ENCODE measurements at places on chromosomes 3 and 15. TPM values are rescaled to one million over a fixed set of nuclear protein-coding genes. Genes with fewer than 3 reads are reported as not detected.

- no peak for DNase-seq
- no peak overlapping the region for H3K4me3 ChIP-seq
- H3K27me3 ChIP-seq, result no peaks in the 10 kb centered on the region
These were observed 60.9 kb downstream of the STRIT1 start for GRCh38 chr3:155232605-155233004.

The MINAR1 gene
- total RNA-seq, result 1.9 TPM

DNA sequence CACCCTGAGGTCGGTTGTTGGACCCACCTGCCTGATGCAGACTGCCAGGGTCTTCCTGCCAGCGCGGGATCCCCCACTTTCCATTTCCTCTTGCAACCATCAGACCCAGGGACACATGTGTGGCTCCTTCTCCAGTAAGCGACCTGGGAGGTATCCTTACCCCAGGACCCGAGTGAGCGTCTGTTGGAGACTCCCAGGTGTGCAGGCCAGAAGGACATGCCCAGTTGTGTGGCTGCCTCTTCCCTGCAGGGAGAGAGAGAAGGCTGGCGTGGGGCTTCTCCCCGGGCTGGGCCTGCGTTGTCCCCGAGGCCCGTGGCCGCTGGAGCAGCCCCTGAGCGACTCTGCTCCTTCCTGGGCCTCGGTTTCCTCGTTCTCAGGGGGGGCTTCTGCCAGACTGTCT is 56.8 kb downstream of the APBA2 start:
- H3K36me3 ChIP-seq, result peaks cover 30% of the 10 kb centered on the region
- no peak overlapping the region for H3K4me3 ChIP-seq
- no peak overlapping the region for H3K27ac ChIP-seq

DNA sequence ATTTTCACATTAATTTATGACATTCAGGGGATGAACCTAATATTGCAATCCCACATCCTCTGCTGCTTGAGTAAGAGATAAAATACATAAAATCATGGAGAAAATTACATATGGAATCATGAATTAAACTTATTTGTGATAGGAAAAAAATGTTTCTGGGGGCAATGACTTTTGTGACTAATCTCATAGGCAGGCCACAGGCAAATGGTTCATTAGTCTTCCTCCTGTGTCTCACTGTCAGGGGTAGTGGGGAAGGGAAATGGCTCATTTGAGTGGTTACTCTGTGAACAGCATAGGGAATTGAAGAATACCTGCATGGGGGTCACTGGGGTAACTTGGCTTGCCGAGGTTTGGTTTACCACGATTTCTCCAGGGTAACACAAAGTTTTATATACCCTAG is 72.0 kb downstream of the TFG start:
- no peak overlapping the region for H3K4me3 ChIP-seq
- no peaks in the 10 kb centered on the region for H3K27me3 ChIP-seq
- DNase-seq, result no peak
- H3K4me1 ChIP-seq, result no peaks in the 10 kb centered on the region
- no peaks in the 10 kb centered on the region for H3K36me3 ChIP-seq
- no peak overlapping the region for H3K27ac ChIP-seq

GRCh38 chr3:154538566-154539360 is 108.8 kb upstream of the GPR149 start:
- H3K36me3 ChIP-seq, result no peaks in the 10 kb centered on the region
- no peak for DNase-seq
- peaks cover 36% of the 10 kb centered on the region for H3K27me3 ChIP-seq
- H3K4me1 ChIP-seq, result peaks cover 8% of the 10 kb centered on the region
